ENCODE measurements at places on chromosomes 4 and X. TPM values are rescaled to one million over a fixed set of nuclear protein-coding genes. Genes with fewer than 3 reads are reported as not detected.

Gene YY2
- 2.2 TPM for total RNA-seq

Gene CISD2
- 31.1 TPM for total RNA-seq

Gene USP51
- 8.1 TPM for total RNA-seq

- no peak overlapping the region for H3K27ac ChIP-seq
- peaks cover 7% of the 10 kb centered on the region for H3K4me1 ChIP-seq
- no peaks in the 10 kb centered on the region for H3K27me3 ChIP-seq
- H3K4me3 ChIP-seq, result no peak overlapping the region
- DNase-seq, result no peak
These were observed 57.0 kb upstream of the FTHL17 start for GRCh38 chrX:31128855-31129254.

Gene CCDC160
- 2.7 TPM for total RNA-seq

Gene NRK
- total RNA-seq, result 9.8 TPM

Gene USP11
- total RNA-seq, result 277 TPM

DNA sequence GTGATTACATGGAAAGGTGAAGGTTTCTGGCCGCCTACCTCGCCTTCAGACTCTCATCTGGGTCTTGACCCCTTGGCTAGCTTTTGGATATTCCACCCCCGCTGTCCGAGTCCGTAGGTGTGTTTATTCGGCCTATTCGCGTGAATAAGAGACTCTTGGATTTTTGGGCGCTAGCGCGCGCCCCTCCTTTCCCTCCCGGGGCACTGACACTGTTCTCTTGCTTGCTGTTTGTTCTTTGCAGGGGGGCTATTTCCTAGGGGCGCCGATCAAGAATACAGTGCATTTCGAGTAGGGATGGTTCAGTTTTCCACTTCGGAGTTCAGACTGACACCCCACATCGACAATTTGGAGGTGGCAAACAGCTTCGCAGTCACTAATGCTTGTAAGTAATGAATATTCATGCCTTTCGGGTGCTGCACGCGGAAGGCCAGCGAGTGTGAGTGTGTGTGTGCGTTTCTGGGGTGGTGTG, 932 bp downstream of the GRIA2 start:
- H3K4me1 ChIP-seq, result peaks cover 14% of the 10 kb centered on the region
- DNase-seq, result no peak
- peak overlapping the region; percentile 73 for H3K27ac ChIP-seq
- H3K36me3 ChIP-seq, result no peaks in the 10 kb centered on the region
- peak overlapping the region; percentile 90 for H3K4me3 ChIP-seq

- H3K36me3 ChIP-seq, result no peaks in the 10 kb centered on the region
- no peak overlapping the region for H3K27ac ChIP-seq
- H3K4me1 ChIP-seq, result no peaks in the 10 kb centered on the region
- no peak overlapping the region for H3K4me3 ChIP-seq
- DNase-seq, result no peak
These were observed 96.2 kb downstream of the MAOB start for GRCh38 chrX:43785930-43786591.

Gene MCF2
- total RNA-seq, result 0.31 TPM

- H3K27ac ChIP-seq, result no peak overlapping the region
- H3K27me3 ChIP-seq, result no peaks in the 10 kb centered on the region
- DNase-seq, result no peak
- H3K36me3 ChIP-seq, result peaks cover 29% of the 10 kb centered on the region
- peaks cover 22% of the 10 kb centered on the region for H3K4me1 ChIP-seq
These were observed 95.3 kb downstream of the ZAR1 start for GRCh38 chr4:48585401-48585800.

GRCh38 chr4:41635441-41635840, 97.5 kb downstream of the LIMCH1 start:
- DNase-seq, result no peak
- H3K4me3 ChIP-seq, result no peak overlapping the region
- H3K4me1 ChIP-seq, result peaks cover 8% of the 10 kb centered on the region
- peaks cover 12% of the 10 kb centered on the region for H3K27me3 ChIP-seq
- H3K27ac ChIP-seq, result no peak overlapping the region

DNA sequence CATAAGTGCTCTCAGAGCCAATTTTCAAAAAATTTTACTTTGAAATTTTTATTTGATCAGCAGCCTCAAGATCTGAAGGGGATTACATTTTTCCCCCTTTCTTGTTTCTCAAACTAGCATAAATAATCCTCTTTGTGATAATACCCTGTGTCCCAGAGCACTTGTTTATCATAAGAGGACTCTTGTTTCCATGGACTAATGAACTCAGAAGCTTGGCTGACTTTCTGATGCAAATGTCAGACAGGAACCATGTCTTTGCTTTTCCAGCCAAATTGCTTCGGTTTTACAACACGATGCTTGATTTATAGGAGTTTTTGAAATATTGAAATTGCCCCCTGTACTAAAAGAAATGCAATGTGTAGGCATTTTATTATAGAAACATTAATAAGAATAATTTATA, 859.3 kb upstream of the LCORL start:
- no peak for DNase-seq
- H3K36me3 ChIP-seq, result no peaks in the 10 kb centered on the region
- H3K4me1 ChIP-seq, result peaks cover 6% of the 10 kb centered on the region
- H3K27ac ChIP-seq, result no peak overlapping the region
- no peak overlapping the region for H3K4me3 ChIP-seq

- H3K27ac ChIP-seq, result no peak overlapping the region
- no peak overlapping the region for H3K4me3 ChIP-seq
- H3K36me3 ChIP-seq, result no peaks in the 10 kb centered on the region
- DNase-seq, result no peak
- H3K27me3 ChIP-seq, result peaks cover 12% of the 10 kb centered on the region
- H3K4me1 ChIP-seq, result peaks cover 4% of the 10 kb centered on the region
These were observed 83.8 kb upstream of the RPL34 start for GRCh38 chr4:108536577-108536976.

DNA sequence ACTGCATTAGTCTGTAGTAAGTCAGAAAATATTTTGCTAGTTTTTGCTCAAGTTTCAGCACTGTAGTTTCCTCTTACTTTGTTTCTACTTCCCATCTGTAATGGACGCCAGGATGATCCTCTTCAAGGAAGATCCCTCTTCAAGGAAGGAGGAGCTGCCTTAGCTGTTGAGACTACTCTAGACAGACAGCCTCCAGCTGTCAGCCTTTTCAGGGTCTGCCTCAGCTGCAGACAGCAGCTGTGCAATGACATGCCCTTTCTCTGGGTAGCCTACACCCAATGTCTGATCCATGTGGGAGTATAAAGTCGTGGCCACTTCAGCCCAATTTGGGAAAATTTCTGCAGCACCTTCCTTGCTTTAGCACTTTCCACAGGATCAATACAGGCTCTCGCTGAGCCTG, 281.0 kb upstream of the MAOA start:
- no peak for DNase-seq
- no peaks in the 10 kb centered on the region for H3K27me3 ChIP-seq
- no peaks in the 10 kb centered on the region for H3K4me1 ChIP-seq
- H3K36me3 ChIP-seq, result no peaks in the 10 kb centered on the region

DNA sequence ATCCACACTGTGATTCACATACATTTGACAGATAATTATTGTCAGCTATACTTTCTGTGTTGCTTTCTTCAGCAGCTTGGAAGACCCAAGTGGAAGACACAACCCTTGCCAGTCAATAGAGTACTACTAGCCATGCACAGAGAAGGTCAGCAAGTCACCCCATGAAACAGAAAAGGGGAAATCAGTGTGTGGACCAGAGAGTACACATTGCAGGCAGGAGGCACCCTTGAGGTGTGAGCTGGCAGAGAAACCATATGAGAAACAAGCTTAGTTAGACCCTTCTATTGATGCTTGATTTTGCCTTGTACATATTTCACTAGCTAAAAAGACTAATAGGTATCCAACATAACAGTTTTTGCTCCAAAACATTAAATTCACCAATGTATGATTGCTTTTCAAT, 99.5 kb downstream of the NLGN4X start:
- H3K4me1 ChIP-seq, result no peaks in the 10 kb centered on the region
- H3K27ac ChIP-seq, result no peak overlapping the region
- H3K36me3 ChIP-seq, result no peaks in the 10 kb centered on the region
- no peaks in the 10 kb centered on the region for H3K27me3 ChIP-seq

Gene IBSP
- total RNA-seq, result not detected

- peaks cover 4% of the 10 kb centered on the region for H3K27me3 ChIP-seq
- H3K27ac ChIP-seq, result no peak overlapping the region
- no peak overlapping the region for H3K4me3 ChIP-seq
- DNase-seq, result no peak
- H3K4me1 ChIP-seq, result peaks cover 5% of the 10 kb centered on the region
These were observed 69.8 kb upstream of the MXD4 start for GRCh38 chr4:2331519-2332200.

Gene GCNA
- total RNA-seq, result 3.9 TPM

- no peaks in the 10 kb centered on the region for H3K36me3 ChIP-seq
- H3K4me1 ChIP-seq, result no peaks in the 10 kb centered on the region
- H3K27ac ChIP-seq, result no peak overlapping the region
These were observed 8.8 kb downstream of the C4orf50 start for GRCh38 chr4:6009452-6009851.

Gene ASB5
- total RNA-seq, result 0.84 TPM

GRCh38 chrX:115642311-115642710, 81.3 kb downstream of the PLS3 start:
- H3K4me1 ChIP-seq, result no peaks in the 10 kb centered on the region
- H3K27me3 ChIP-seq, result no peaks in the 10 kb centered on the region
- H3K36me3 ChIP-seq, result peaks cover 10% of the 10 kb centered on the region
- no peak overlapping the region for H3K27ac ChIP-seq
- no peak overlapping the region for H3K4me3 ChIP-seq

Gene GASK1B
- total RNA-seq, result 25.8 TPM

DNA sequence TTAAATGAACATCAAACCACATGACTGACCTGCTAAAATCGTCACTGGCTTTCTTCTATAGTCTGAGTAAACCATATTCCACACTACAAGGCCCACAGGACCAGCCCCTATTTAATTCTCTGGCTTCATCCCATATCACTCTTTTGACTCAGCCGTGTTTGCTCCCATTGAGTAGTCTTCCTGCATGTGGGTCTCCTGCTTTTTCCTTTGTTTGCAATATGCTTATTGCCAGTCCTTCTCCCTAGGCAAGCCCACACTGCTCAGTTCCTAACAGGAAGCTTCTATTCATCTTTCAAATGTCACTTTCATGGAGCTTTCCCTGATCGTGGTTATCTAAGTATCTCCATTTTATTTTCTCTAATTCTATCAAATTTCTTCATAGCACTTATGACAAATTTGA, 329.6 kb downstream of the RAPGEF2 start:
- H3K36me3 ChIP-seq, result no peaks in the 10 kb centered on the region
- H3K27me3 ChIP-seq, result no peaks in the 10 kb centered on the region
- no peak overlapping the region for H3K4me3 ChIP-seq
- DNase-seq, result no peak
- H3K27ac ChIP-seq, result no peak overlapping the region

Gene TCEAL9
- 118 TPM for total RNA-seq

DNA sequence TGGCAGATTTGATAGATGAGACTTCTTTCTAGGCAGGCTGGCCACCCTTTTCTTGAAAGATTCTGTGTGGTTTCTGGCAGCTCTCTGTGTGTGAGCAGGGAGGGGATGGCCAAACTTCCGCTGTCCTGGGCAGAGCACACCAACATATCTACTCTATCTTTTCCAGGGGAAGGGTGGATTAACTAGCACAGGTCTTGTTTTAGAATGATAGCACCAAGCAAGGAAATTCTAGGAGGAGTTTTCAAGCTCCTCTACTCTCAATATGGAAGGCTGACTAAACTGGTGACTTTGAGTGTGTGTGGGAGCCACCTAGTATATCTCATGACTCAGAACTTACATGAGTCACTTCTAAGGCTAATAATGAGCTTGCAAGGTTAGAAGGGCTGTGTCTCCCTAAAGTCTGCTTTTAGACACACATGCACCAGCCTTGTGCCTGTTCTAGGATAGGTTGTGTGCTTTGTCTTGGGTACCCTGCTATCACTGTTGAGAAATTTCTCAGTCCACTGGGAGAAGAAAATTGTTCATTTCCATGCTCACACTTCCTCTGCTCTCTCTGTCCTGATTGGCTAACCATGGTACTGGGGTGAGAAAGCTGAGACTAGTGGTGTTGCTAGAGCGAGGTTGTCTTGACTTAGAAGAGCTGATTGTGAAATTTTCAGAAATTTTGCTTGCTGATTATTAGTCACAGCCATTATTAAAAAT, 72.9 kb downstream of the YIPF6 start:
- DNase-seq, result no peak
- H3K27me3 ChIP-seq, result no peaks in the 10 kb centered on the region
- no peak overlapping the region for H3K27ac ChIP-seq
- H3K4me3 ChIP-seq, result no peak overlapping the region

- no peaks in the 10 kb centered on the region for H3K36me3 ChIP-seq
- no peak overlapping the region for H3K4me3 ChIP-seq
- H3K27me3 ChIP-seq, result no peaks in the 10 kb centered on the region
- DNase-seq, result no peak
- no peak overlapping the region for H3K27ac ChIP-seq
- H3K4me1 ChIP-seq, result no peaks in the 10 kb centered on the region
These were observed 61.9 kb upstream of the LAS1L start for GRCh38 chrX:65596270-65597034.

DNA sequence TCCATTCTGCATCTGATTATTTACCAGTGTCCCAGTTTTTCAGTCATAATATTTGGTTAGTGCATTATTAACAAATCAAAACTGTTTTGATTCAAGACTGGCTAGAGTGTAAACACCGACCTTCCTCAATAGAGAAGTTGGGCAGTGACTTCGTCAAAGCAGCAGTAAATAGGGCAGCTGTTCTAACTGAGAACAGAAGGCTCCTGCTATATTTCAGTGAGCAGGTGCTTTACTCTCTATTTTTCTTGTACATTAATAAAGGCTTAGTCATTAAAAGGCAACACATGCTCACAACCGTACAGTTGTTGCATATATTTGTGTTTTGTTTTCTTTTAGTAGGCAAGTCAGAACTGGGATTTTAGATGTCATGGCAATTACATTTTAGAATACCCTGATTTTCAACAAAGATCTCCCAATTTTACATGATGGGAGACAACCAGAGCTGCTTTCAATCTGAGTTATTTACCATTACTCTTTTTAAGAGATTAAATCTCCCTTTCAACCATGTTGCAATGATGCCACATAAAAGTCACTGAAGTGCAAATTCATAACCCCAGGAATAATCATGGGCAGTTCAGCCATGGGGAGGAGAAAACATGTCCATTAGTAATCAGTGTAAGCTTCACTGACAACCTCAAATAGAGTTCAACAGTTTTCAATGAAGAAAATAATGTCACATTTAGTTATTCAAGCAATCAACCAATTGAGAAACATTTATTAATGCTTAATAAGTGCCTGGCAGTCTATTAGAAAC, 233.3 kb downstream of the NDST4 start:
- H3K27me3 ChIP-seq, result no peaks in the 10 kb centered on the region
- no peak for DNase-seq
- H3K4me1 ChIP-seq, result peaks cover 8% of the 10 kb centered on the region
- H3K36me3 ChIP-seq, result no peaks in the 10 kb centered on the region
- H3K4me3 ChIP-seq, result no peak overlapping the region

- H3K27me3 ChIP-seq, result peaks cover 12% of the 10 kb centered on the region
- no peak overlapping the region for H3K4me3 ChIP-seq
- H3K4me1 ChIP-seq, result peaks cover 4% of the 10 kb centered on the region
- no peak overlapping the region for H3K27ac ChIP-seq
- DNase-seq, result no peak
- peaks cover 1% of the 10 kb centered on the region for H3K36me3 ChIP-seq
These were observed 32.3 kb upstream of the ASMTL start for GRCh38 chrX:1485033-1485432.

Data from progenitor cell of endocrine pancreas (in vitro differentiated cells).